ELR (cell line): ENCODE measurements at places on chromosomes 6 and 20.
A peak's percentile ranks its signal among the peaks of the same experiment; 100 is the strongest.

- DNase-seq: peak; percentile 59
Observed at GRCh38 chr6:26124781-26125685, 37.8 kb downstream of the HFE start.

- DNase-seq: no peak
Observed at GRCh38 chr6:36850021-36850420, 10.8 kb upstream of the CPNE5 start.

GRCh38 chr6:143099647-143100046 is 39.0 kb downstream of the AIG1 start:
- DNase-seq: no peak

DNA sequence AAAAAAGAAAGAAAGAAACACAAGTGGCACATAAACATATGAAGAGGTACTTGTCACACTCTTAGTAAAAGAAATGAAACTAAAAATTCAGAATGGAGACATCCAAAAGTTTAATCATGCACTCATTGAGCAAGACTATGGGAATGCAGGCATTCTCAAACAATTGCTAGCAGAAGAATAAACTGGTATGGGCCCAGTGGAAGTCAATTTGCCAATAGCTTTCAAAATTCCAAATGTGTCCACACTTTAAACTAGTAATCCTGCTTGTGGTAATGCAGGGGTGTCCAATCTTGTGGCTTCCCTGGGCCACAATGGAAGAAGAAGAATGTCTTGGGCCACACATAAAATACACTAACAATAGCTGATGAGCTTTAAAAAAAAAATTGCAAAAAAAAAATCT is 97.4 kb downstream of the EPB41L2 start:
- DNase-seq: peak; percentile 26
